Heart right ventricle (tissue), 16 donors: ENCODE measurements at places on chromosomes 13 and 19. TPM values are rescaled to one million over a fixed set of nuclear protein-coding genes. Genes with fewer than 3 reads are reported as not detected.

DNA sequence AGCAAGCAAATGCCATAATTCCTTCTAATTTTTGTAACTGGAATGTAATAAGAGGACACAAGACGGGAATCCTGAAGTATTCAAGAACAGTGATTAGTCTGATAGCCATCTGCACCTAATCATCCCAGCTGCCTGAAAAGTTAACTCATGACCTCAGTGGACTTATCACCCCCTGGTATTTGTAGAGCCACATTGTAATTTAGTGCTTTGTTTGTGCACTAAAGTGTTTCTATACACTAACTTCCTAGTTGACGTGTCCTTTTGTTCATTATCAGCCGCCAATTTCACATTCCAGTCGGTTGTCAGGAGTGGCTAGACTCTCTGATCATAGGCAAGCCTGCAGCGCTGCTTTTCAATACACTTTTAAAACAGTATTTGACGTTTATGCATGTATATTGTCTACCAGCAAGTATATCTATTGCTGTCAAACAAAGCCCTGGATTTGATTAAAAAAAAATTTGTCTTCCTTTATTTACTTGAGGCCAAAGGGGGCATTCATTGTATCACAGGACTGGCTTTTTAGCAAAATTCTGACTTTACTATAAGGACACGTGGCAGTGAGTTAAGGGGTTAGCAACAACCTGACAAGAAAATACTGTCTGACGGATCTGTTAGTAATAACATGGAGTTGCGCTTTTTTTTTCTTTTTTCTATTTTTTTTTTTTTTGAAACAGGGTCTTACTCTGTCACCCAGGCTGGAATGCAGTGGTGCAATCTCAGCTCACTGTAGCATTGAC lies 10.4 kb upstream of the SOX21 start:
- no peaks in the 10 kb centered on the region for H3K36me3 ChIP-seq
- no peak overlapping the region for H3K4me3 ChIP-seq
- no peaks in the 10 kb centered on the region for H3K4me1 ChIP-seq
- H3K27me3 ChIP-seq = peaks cover 55% of the 10 kb centered on the region
- H3K27ac ChIP-seq = no peak overlapping the region
- DNase-seq = no peak

- H3K27me3 ChIP-seq = no peaks in the 10 kb centered on the region
- no peak overlapping the region for H3K27ac ChIP-seq
- H3K4me1 ChIP-seq = peaks cover 3% of the 10 kb centered on the region
- no peak overlapping the region for H3K4me3 ChIP-seq
Observed at GRCh38 chr13:23289917-23290357, 109.2 kb downstream of the SGCG start.

- no peaks in the 10 kb centered on the region for H3K4me1 ChIP-seq
- no peak overlapping the region for H3K27ac ChIP-seq
- no peaks in the 10 kb centered on the region for H3K27me3 ChIP-seq
- H3K4me3 ChIP-seq = no peak overlapping the region
Observed at GRCh38 chr13:37492741-37493514, 105.6 kb downstream of the POSTN start.

DNA sequence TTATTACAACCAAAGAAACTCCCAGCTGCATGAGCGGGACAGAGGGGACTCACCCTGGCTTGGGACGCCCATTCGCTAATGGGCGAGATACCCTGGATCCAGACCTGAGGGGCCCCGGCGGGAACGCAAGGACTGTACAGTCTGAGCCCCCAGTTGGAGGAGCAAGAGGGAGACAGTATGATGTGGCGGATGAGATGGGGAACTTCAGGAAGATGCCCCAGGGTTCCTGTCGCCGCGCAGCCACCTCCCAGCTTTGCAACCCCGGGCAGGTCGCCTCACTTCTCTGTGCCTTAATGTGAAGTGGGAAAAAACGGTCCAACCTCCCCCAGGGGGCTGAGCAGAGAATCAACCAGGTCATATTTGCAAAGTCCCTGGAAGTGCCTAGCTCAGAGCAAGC lies 2.5 kb downstream of the NPAS1 start:
- no peaks in the 10 kb centered on the region for H3K36me3 ChIP-seq
- H3K4me1 ChIP-seq = peaks cover 16% of the 10 kb centered on the region
- no peak overlapping the region for H3K4me3 ChIP-seq

- peaks cover 25% of the 10 kb centered on the region for H3K36me3 ChIP-seq
- peak overlapping the region; percentile 89 for H3K4me3 ChIP-seq
- no peak for DNase-seq
Observed at GRCh38 chr19:57682226-57682766, 519 bp downstream of the ZNF551 start.

DNA sequence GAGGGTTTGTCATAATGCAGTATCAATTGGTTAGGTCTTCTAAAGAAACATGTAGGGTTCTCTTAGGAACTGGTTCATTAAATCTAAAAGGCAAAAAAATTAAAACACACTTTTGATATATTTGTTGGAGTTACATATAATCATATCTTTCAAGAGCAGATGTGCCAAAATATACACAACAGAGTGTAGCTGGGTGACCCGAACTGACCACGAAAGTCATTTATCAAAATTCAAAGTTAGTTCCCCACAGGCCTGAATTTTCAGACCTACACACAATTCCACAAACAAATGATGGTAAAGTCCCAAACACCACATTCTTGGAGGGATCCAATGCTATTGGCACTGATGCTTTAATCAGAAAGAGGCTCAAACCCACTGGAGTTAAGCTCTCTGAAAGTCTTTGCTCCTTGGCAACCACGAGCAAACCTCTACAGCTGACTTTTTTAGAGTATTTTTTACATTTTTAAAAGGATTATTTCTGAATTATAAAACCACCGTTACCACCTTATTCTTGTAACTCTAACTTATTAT lies 50.9 kb downstream of the IRS2 start:
- DNase-seq = no peak
- no peaks in the 10 kb centered on the region for H3K4me1 ChIP-seq
- no peaks in the 10 kb centered on the region for H3K36me3 ChIP-seq

DNA sequence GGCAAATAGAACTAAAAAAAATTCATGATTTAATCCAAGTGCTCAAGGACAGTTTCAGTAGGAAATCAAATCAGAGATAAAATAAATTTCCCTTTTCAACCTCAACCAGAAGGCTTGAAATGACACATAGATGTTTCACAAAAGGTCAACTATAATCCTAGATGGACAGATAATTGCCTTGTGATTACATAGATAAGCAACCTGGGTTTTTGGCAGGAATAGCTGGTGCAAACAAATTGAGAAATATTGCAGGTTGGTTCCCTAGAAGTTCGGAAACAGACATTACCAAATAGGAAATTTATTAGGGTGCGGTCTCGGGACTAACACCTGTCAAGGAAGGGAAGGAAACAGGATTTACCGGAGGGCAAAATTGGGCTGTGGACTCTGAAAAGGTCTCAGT lies 497.5 kb downstream of the COG6 start:
- no peak for DNase-seq
- H3K27me3 ChIP-seq = no peaks in the 10 kb centered on the region
- no peak overlapping the region for H3K4me3 ChIP-seq
- peaks cover 20% of the 10 kb centered on the region for H3K4me1 ChIP-seq

- no peak overlapping the region for H3K27ac ChIP-seq
- H3K4me3 ChIP-seq = no peak overlapping the region
- H3K27me3 ChIP-seq = no peaks in the 10 kb centered on the region
- DNase-seq = no peak
- H3K4me1 ChIP-seq = no peaks in the 10 kb centered on the region
Observed at GRCh38 chr13:90834700-90835099, 512.8 kb upstream of the MIR17HG start.

DNA sequence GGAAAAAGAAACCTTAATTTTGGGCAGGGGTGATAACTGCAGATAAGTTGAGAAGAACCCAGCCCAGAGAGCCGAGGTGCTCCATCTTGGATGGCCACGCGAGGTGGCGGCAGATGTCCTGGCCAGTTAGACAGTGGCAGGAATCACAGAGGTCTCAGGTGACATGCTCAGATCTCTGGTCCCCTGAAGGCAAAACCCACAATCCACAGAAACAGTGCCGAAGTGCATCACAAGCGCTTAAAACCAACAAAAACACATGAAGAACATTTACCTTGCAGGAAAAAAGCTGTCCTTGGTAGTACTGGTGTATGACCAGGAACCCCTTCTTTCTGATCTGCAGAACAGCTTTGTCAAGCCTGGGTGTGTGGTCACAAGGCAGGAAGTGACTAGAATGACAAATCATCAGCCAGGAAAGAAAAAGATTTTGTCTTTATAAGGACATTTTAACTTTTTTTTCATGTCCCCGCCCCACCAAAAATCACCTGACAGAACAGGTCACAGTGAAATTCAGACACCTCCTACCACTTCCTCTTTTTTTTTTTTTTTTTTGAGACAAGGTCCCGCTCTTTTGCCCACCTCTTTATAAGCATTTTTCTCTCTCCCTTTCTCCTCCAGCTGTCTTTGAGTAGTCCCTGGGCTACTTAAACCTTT lies at the start of gene LCP1:
Gene LCP1 (minus strand): TSS at position 338 of the 651 bp plus-strand sequence. CDS start 22,515 bp downstream, outside the sequence.
- DNase-seq = no peak
- H3K36me3 ChIP-seq = no peaks in the 10 kb centered on the region
- no peaks in the 10 kb centered on the region for H3K27me3 ChIP-seq

DNA sequence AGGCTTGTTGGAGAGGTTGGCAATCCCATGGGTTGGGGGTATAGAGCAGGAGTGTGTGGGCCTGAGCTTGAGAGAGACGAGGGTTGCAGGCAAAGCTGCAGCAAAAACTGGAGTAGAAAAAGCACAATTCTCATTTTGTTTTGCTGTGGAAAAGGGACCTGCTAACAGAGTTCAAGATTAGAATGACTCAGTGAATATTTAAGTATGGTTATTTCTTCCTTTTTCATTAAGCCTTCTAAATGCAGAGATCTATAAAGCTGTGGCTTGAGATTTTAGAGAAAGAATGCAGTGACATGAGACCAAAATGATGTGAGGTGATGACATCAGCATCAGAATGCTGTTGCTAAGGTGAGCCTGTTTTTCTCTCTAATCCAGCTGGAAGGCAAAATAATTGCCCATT lies 10.8 kb upstream of the MBNL2 start:
- H3K4me3 ChIP-seq = no peak overlapping the region
- no peak for DNase-seq

DNA sequence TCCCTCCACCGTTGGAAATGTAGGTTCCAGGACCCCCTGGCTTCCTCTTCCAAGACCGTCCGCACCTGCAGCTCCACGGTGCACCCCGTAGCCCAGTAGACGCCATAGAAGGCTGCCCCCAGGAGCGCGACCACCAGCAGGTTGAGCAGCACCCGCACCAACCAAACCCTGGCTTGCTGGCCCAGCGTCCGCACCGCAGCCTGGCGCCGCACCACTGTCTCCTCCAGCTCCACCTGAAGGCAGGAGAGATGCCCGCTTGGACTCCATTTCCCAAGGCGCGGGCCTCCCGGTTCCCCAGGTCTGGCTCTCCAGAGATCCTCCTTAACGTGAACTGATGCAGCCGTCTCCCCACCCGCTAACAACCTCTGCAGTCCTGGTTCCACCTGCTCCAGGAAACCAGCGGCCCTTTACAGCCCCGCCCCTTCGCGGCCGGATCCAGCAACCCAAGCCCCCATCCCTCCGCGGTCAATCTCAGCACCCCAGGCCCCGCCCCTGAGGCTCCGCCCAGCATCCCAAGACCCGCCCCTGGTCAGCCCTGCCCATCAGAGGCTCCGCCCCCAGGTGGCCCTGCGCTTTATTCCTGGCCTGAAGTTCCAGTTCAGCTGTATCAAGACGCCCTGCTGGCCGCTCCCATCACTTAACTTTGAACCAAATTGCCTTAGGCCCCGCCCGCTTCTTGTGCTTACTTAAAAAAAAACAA lies 5.0 kb upstream of the LENG1 start:
- DNase-seq = peak; percentile 84
- H3K27ac ChIP-seq = no peak overlapping the region
- H3K36me3 ChIP-seq = no peaks in the 10 kb centered on the region
- peaks cover 31% of the 10 kb centered on the region for H3K4me1 ChIP-seq
- H3K4me3 ChIP-seq = no peak overlapping the region

- H3K27me3 ChIP-seq = no peaks in the 10 kb centered on the region
- no peaks in the 10 kb centered on the region for H3K36me3 ChIP-seq
- DNase-seq = no peak
- H3K4me3 ChIP-seq = no peak overlapping the region
Observed at GRCh38 chr19:58477871-58478270, 1.7 kb downstream of the ZNF446 start.

MIR17HG gene
- 0.76 TPM for total RNA-seq

TMEM59L gene
- total RNA-seq = 1.3 TPM

CEACAM16 gene
- not detected for total RNA-seq

DHDH gene
- total RNA-seq = not detected
